ENCODE measurements at places on chromosomes 2 and 18. TPM values are rescaled to one million over a fixed set of nuclear protein-coding genes. Genes with fewer than 3 reads are reported as not detected.

GRCh38 chr2:17816396-17817245 is at the start of gene MSGN1:
MSGN1 (plus strand) TSS chr2:17816460; CDS start chr2:17816519, 59 bp downstream.
- DNase-seq = no peak

The SKOR2 gene
- total RNA-seq = not detected

DNA sequence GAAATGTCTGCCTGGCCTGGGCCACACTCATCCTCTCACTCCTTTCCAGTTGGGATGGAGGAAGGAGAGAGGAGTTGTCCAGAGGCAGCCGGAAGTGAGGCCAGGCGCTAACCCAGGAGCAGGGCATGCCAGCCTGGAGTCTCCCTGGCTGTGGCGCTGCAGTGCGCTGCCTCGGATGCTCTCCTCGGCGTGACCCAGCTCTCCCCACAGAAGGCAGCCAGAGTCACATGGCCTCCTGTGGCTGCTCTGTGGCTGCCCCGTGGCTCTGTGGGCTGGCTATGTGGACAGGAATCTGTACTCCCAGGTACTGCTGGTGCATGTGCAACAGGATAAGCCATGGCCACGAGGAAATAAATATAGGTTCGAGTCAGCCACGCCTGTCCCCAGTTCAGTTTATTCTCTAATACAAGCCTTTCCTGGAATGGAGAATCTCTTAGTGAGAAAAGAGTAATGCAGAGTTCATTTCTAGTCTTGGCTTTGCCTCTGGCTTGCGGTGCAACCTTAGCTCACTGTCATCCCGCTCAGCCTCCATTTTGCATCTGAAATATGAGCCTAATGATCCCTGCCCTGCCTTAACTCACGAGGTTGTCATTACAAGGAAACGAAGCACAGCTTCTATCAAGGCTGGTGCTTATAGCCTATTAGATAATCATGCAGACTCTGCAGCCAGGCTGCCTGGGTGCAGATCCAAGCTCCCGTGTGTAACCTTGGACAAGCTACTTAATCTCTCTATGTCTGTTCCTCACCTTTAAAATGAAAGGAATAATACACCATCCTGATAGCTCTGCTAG is 106.3 kb downstream of the ANTXR1 start:
- DNase-seq = no peak

DNA sequence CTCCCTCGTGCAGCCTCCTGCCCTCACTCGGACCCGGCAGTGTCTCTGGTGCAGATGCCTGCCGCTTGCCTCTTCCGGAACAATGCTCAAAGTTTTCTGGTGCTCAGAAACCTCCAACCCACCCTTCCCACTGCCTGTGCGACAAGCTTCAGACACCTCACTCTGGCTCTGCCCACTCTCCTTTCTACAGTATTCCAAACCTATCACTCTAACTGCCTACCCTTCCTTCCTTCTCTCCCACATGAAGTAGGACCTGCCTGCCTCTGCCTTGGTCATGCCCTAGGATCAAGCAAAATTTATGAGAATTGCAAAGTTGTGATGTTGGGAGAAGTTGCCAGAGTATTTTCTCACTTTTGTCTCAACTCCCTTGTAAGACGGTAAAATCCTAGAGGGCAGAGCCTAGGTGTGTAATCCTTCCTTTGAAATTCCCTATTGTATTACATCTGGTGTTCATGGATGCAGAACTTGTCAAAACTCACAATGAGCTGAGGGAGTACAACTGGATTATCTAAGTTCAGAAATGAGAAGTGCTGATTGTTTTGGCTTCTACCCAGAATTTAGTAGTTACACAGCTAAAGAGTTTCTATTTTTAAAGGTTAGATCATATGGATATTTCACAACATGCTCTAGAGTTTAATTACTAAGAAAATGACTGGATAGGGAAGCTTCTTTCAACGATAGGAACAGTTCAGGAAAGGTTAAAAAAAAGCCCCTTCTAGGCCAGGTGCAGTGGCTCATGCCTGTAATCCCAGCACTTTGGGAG is 7.2 kb downstream of the NPC1 start:
- no peak for DNase-seq

The DRC1 gene
- not detected for total RNA-seq

GRCh38 chr2:17579605-17580318 is 39.3 kb downstream of the VSNL1 start:
- no peak for DNase-seq

- DNase-seq = no peak
These were observed 820 bp downstream of the MTCL1 start for GRCh38 chr18:8705961-8706790.

- no peak for DNase-seq
These were observed 97.3 kb downstream of the ICOS start for GRCh38 chr2:204033611-204034495.

DNA sequence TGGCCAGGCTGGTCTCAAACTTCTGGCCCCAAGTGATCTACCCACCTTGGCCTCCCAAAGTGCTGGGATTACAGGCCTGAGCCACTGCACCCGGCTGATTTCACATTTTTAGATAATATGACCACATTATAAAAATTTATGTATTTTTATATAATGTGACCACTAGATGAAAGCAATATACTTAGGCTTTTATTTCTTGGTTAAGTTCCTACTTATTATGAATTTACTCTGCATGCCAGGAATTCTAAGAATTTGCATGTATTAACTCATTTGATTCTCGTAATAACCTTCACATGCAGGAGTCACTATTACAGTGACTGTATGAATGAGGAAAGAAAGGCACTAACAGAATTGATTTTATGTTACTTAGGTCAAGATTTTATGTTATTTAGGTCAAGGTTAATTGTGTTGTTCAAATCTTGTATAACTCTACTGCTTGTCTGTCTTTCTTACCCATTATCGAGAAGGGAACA is 25.6 kb upstream of the CASP8 start:
- DNase-seq = no peak

DNA sequence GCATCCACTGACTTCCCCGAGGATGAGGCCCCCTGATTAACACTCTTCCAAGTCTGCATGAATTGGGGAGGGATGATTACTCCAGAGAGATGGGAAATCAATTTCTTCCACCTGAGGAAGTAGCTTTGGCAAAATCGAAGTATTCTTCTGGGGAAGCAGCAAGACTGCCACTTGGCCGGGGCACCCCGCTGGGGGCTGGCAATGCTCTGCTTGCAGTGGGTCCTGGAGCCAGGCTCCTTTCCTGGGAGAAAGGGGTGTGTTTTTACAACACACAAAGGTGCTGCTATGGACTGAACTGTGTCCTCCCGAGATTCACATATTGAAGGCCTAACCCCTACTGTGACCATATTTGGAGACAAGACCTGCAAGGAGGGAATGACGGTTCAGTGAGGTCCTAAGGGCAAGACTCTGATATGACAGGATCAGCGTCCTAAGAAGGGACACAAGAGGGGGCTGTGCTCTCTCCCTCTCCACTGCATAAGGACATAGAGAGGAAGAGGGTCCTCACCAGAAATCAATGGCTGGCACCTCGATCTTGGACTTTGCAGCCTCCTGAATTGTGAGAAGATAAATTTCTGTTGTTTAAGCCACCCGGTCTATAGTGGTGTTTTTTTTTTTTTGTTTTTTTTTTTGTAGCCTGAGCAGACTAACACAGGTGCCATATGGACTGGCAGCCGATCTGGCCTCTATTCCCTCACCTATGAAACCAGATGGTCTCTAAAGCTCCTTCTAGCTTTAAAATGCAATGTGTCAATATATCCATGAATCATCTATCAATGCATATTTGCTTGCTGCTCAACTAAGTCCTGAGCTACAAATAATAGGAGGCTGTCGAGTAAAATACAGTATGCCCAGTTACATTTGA is 3.6 kb upstream of the SMARCAL1 start:
- no peak for DNase-seq

- no peak for DNase-seq
These were observed 373.8 kb upstream of the SYT4 start for GRCh38 chr18:43651057-43651456.

- no peak for DNase-seq
These were observed 9.6 kb upstream of the MTA3 start for GRCh38 chr2:42558827-42559226.

DNA sequence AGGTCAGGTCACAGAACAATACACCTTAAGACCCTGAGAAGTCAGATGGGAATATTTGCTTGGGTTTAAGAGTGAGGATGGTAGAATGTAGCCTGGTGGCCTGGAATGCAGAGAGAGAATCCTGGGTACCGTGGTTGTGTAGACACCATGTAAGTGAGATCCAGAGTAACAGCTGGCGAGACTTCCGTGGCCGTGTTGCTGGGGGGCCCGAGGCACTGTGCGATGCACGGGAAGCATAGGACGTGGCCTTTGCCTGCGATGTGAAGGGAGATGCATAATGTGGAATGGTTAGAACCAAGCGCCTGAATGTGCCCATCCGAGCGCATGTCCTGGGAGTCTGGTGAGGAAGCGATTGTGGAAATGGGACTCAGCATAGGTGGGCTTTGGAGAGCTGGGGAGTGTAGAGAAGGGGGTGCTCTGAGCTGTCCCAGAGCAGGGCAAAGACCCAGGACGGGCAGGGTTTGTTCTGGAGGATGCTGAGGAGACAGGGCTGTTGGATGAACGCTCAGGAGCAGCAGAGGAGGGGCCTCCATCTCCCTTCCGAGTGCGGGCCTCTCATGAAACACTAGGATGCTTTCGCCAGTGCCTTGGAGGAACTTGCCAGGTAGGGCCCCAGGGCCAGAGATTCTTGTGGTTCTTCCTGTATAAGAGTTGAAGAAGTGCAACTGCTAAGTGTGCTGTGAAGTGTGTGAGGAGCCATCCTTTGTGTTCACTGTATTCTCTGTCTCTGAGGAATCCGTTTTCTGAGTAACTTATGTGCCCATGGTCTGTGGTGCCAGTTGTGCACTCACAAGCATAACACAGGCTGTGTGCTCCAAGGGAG is 7.1 kb downstream of the RNF144A start:
- no peak for DNase-seq

GRCh38 chr2:121004950-121005349 is 269.3 kb downstream of the GLI2 start:
- no peak for DNase-seq

DNA sequence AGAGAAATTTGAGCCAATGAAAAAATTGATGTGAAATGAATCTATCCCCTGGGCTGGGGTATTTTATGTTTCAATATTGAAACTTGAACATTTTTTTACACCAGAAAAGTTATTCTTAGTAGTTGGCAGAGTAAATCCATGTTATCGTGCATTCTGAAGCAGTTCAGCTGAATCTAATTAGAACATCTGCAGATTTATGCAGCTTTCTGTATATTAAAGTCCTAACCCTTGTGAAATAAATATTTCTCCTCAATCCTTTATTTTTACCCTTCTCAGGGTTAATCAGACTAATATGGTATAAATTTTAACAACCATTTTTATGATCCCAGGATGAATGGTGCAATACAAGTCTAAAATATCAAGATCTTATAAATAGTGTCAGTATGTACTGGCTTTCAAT is 69.5 kb downstream of the CDH20 start:
- DNase-seq = no peak

- DNase-seq = no peak
These were observed 39.5 kb downstream of the RRM2 start for GRCh38 chr2:10161961-10162441.

The CRYBA2 gene
- not detected for total RNA-seq

The CXCR1 gene
- total RNA-seq = not detected

The POTEC gene
- not detected for total RNA-seq

The CRYGD gene
- not detected for total RNA-seq

The IL1RN gene
- not detected for total RNA-seq

GRCh38 chr2:235235977-235236767 is 257.7 kb upstream of the AGAP1 start:
- DNase-seq = no peak

GRCh38 chr18:43877616-43878321 is 600.5 kb upstream of the SYT4 start:
- no peak for DNase-seq

The COL5A2 gene
- total RNA-seq = 1,068 TPM

- DNase-seq = no peak
These were observed 203.5 kb downstream of the MGAT5 start for GRCh38 chr2:134457353-134457752.

The HTR2B gene
- not detected for total RNA-seq

DNA sequence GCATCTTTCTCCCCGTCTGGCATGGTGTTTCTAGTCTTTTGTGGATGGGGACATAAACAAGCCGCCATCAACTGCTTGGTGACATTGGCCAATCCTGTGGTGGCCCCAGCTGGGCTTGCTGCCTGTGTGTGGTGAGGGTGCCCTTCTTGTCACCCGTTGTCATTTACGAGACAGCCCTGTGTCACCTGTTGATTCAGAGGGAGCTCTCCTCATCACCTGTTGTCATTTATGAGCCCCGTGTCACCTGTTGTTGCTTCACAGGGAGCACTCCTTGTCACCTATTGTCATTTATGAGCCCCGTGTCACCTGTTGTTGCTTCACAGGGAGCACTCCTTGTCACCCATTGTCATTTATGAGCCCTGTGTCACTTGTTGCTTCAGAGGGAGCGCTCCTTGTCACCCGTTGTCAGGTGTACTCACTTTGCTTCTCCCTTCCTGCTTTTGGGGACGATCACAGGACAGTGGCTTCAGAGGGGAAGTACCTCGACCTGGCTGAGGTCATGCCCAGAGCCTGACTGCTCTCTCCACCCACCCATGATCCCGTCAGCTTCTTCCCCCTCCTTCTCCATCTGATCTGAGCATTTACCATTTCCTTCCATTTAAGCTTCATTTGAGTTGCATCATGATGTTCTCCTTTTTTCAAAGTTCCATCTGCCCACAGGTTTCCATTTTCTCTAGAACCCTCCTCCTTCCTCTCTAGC is 29.1 kb downstream of the HPCAL1 start:
- no peak for DNase-seq

GRCh38 chr2:238092486-238093035 is 7.6 kb upstream of the ESPNL start:
- DNase-seq = no peak
